ENCODE measurements at places on chromosomes 16 and 17.

GRCh38 chr17:82686366-82687324 lies 11.9 kb downstream of the RAB40B start:
- no peak for DNase-seq

- no peak for DNase-seq
These were observed 5.8 kb upstream of the FN3KRP start for GRCh38 chr17:82710499-82711232.

DNA sequence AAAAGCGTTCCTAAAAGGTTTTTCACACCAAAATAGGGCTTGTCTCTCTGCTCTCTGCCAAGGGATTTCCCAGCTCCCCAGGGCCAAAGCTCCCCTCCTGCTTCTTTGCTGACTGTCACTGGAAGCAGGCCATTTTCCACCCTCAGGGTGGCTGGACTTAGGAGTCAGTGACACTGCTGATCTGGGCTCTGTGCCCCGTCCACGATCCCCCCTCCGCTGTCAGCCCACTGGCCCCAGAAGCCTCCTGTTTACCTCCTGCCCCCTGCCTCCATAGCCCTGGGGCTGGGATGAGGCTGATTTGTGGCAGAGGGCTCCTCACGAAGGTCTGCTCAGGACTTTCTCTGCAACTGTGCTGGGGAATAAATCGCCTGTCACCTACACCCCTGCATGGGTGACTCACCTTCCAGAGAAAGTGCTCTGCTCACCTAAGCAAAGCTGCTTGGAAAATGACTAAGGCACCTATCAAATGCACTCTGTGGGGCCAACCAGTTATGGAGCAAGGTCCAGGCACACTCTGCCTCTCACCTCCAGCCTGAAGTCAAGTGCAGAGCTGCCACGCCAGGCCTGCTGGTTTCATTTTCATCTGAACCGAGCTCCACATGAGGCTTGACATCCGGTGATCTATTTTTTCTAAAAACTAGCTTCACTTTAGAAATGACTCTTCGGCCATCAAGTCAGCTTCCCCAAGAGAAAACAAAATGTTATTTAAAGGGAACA lies 4.9 kb downstream of the MAP3K14 start:
- no peak for DNase-seq

DNA sequence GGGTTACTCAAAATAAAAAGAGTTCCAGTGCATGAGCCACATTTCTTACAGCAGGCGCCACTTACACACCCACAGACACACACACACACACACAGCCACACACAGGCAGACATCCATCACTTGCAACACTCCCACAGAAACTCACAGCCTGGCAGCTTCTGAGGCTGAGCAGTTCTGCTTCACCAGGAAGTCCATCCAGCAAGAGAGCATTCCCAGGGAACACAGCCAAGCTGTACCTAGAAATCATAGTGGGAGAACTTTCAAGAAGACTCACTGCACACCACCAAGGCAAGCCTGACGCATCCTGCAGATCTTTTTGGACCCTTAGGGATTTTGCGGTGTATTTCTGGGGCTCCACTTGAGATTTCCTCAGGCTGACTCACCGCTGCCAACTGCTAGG lies 140.9 kb upstream of the WSB1 start:
- no peak for DNase-seq

DNA sequence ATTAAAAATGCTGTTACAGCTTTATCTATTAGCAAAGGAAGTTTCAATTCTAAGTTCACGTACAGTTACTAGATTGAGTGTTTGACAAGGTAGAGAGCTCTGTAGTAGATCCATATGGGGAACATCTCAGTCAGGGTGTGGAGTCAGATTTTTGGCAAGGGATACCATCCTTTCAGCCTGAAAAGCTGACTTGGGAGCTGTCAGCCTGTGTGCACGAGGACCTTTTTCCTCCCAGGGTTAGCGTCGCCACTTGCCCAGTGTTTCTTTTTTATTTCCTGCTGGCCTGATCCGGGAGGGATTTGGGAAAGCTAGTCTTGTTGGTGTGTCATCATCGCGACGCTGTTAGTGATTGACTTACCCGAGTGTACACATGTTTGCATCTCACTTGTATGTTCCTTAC lies 29.5 kb downstream of the WWOX start:
- no peak for DNase-seq

- no peak for DNase-seq
These were observed 624.4 kb upstream of the C16orf82 start for GRCh38 chr16:26442321-26442720.

DNA sequence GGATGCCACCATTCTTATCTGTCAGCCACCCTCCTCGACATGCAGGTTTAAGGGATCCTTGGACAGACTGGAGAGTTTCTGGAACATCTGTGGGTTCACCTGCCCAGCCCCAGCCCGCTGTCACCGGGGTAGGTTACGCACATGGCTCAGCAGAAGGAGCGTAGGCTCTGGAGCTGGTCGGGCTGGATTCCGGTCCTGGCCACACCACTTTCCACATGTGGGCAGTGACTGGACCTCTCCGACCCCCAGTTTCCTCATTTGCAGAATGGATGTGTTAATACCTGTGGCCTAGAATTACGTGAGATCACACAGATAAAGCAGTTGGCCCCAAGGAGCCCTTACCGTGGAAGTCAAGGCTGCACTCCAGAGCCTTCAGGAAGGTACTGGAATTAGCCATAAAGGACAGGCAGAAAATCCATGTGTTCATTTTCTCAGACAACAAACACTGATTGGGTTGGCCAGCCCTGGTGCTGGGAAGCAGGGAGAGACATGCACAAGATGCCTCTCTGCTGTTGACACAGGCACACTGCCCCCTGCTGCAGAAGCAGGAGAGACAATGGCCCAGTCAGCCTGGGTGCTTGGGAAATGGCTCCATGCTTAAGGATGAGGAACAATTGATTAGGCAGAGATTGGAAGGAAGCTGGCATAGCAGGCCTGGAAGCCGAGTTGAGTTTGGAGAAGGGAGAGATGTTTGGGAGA lies 58.8 kb downstream of the SF3B3 start:
- no peak for DNase-seq

DNA sequence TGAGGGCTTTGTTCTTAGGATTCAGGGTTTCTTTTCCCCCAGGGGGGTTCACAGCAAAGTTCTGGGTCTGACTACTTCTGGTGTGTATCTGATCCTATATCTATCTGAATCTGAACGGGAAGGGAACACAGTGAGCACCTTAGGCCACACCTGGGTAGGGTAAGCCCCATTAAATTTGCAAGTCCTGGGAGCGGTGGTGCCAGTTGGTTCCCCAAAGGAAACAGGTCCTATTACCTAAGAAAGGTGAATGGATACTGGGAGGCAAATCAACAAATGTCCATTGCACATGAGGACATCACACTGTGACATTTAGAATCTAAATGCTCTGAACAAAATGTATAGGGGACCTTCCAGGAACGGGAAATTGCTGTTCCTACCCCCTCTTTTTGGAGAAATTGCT lies 54.6 kb downstream of the BMERB1 start:
- DNase-seq = no peak

DNA sequence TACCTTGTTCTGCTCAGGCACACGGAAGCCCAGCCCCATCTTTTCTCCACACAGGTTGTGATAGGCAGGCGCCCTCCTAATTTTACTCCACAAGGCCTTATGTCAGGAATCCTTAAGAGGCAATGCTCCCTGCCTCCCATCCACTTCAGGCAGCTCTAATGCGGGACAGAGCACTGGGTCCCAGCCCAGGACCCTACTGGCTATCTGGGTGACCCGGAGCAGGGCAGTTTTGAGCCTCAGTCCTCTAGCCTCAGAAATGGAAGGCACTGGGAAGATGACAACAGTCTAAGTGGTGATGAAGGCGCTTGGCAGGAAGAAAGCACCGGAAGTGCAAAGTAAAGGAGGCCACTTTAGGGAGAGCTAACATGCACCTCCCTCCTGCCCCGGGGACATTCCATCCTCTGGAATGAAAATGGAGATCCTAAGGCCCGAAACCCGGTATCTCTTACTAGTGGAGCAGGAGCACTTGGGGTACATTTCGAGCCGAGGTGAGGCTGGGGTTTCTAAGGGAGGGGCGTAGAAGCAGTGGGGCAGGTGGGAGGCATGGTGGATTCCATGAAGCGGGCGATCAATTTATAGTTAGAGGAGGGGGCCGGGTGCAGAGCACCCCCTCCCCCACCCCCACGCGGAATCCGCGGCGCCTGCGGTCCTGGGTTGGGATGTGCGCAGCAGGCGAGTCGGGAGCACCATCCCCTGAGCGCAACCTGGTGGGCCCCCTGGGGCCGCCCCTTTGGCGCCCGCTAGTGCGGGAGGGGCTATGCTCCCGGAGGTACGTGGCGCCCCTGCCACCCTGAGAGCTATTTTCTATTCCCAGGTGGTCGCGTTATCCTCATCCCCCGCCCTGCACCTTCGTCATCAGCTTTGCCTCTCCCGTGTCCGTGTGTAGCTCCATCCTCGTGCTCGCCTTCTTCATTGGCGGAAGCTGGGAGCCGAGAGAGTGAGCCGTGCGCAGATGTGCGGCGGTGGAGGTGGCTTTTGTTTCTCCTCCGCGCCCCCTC lies 4.9 kb downstream of the MT1F start:
- no peak for DNase-seq

- DNase-seq = no peak
These were observed 414.1 kb upstream of the SALL1 start for GRCh38 chr16:51565184-51565583.

DNA sequence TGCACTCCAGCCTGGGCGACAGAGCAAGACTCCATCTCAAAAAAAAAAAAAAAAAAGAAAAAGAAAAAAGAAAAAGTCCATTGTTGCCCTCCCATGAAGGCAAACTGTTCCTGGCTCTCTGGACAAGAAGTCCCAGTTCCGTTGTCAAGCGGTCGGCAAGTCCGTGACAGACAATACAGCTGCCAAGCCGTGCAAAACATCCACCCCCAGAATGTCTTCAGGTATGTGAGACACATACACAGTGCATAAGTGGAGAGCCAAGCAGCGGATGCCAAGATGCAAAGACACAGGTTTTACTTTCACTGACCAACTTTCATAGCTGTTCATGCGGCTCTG lies 33.6 kb upstream of the APPBP2 start:
- DNase-seq = no peak

GRCh38 chr17:42271006-42271778 lies 5.0 kb downstream of the STAT5B start:
- DNase-seq = no peak

DNA sequence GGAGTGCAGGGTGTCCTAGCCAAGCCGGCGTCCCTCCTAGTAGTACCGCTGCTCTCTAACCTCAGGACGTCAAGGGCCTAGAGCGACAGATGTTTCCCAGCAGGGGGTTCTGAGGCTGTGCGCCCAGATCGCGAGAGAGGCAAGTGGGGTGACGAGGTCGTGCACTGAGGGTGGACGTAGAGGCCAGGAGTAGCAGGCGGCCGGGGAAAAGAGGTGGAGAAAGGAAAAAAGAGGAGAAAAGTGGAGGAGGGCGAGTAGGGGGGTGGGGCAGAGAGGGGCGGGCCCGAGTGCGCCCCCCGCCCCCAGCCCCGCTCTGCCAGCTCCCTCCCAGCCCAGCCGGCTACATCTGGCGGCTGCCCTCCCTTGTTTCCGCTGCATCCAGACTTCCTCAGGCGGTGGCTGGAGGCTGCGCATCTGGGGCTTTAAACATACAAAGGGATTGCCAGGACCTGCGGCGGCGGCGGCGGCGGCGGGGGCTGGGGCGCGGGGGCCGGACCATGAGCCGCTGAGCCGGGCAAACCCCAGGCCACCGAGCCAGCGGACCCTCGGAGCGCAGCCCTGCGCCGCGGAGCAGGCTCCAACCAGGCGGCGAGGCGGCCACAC lies at the start of gene MMP2:
TSS of gene MMP2 (plus strand) at position 372 of the 603 bp plus-strand sequence. CDS start 282 bp downstream, outside the sequence.
- peak; percentile 76 for DNase-seq

DNA sequence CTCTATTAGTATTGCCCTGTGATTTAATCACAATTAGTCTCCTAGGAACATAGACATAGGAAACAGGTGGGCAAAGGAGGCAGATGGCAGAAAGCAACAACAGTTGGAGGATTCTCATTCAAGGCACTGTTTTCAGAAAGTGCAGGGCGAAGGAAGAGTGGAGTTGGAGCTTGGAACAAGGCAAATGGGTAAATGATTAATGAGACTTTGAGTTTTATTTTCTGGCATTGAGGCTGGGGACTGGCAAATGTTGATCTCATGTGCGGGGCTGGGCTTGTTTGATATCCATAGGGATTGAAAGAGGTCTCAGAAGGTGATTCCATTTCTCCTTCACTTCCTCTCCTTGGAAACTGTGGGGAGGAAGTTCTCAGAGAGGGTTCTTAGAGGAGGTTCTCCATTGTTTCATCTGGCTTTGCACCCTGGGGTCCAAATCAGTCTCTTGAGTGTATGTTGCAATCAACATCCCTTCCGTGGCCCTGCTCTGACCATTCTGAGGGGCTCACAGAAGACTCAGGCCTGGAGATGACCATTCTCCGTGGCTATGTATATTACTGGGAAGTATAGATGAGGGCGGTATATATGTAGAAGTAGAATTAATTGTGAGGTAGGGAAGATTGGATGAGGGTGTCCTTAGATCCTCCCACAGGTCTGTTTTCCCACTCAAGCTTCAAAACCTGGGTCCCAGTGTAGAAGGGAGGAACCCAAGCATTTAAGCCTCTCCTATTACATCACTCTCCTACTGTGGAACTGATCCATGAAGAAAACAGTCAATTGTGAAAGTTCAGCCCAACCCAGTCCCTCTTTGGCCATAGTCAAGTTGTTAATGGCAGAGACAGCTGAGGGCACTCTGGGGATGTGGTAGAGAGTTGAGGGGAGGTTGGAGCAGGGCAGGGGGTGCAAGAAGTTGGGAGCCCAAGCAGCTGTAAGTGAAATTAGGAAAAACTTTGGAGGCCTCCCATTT lies 36.5 kb upstream of the SRSF1 start:
- no peak for DNase-seq

- no peak for DNase-seq
These were observed 23.0 kb downstream of the NLRC5 start for GRCh38 chr16:57012353-57012752.

DNA sequence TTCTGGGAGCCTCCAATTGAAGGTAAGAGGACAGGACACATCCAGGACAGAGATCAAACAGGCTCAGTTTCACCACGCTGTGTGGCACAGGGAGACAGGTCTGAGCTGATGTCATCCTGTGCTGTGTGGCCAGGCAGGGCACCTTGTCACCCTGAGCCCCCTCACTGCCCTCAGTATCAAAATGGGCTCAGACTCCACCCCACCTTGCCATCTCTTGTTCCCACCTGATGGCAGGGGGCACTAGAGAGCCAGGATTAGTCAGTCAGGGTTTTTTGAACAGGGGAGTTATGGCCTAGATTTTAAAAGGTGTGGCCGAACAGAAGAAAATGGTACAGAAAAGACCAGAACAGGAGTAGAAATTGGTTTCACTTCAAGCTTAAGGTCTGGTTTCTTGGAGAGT lies 2.6 kb downstream of the KAT2A start:
- no peak for DNase-seq

Measured in left kidney (tissue), 8 donors.